ENCODE measurements at places on chromosomes 5 and 9. TPM values are rescaled to one million over a fixed set of nuclear protein-coding genes. Genes with fewer than 3 reads are reported as not detected.

DNA sequence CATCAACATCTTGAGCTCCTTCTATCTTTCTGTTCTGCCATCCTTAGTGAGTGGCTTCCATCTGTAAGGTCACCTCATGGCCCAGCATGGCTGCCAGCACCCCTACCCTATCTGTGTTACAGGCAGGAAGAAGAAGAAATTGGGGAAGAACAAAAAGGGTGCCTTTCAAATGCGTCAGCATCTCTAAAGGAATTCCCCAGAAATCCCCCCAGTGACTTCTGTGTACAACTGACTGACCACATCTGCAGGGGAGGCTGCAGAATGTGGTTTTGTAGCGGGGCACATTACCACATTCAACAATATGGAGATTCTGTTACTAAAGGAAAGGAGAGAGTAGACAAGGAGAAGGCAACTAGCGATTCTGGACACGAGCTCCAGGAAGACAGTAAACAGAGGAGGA, 40.1 kb downstream of the ALG2 start:
- no peak for DNase-seq

Gene PCDHB12
- total RNA-seq, result 2.0 TPM

DNA sequence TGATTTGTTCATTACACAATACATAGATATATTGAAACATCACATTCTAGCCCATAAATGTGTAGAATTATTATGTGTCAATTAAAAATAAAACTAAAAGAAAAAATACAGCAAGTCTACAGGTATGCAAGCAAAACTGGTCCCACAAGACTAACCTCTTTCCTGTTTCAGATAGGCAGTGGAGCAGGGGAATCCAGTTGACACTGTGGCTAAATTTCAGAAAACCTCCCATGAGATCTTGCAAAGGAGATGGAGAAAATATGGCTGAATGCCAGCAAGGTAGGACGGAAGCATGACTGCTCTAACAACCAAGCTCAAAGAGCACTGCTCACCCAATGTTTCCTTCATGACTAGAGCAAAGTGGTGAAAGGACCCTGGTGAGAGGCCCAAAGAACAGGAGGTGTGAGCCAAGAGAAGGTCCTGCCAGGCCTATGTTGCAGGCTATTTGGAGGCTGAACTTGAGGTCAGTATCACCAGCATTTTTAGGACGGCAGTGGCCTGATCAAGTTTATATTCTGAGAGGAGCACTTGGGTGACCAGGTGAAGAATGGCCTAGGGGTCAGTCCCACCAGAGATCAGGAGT, 1.1 kb upstream of the SH3TC2 start:
- no peak for DNase-seq

Gene OCLN
- 76.3 TPM for total RNA-seq

GRCh38 chr9:125986966-125987365, 239.8 kb downstream of the PBX3 start:
- no peak for DNase-seq
